ENCODE measurements at places on chromosomes 7 and 10.

DNA sequence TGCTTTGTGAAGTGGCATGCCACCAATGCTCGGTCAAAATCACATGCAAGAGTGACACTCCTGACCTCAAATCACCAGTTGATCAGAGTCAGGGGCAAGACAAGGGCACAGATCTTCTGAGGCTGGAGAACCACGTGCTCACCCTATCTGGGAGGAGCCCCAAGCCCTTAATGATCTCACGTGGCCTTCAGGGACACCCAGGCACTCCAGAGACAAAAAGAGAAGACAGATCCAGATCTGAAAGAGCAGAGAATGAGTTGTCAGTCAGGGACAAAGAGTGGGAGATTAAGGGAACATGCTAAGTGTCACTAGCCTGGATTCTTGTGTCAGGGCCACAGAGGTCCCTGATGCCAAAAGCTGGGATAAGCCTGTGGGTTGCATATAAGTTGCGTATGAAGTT lies 134.3 kb downstream of the PLXNA4 start:
- DNase-seq, result no peak

- DNase-seq, result no peak
Observed at GRCh38 chr7:91267171-91267955, 3.1 kb downstream of the FZD1 start.

- no peak for DNase-seq
Observed at GRCh38 chr7:117048114-117048866, 95.0 kb downstream of the ST7 start.

DNA sequence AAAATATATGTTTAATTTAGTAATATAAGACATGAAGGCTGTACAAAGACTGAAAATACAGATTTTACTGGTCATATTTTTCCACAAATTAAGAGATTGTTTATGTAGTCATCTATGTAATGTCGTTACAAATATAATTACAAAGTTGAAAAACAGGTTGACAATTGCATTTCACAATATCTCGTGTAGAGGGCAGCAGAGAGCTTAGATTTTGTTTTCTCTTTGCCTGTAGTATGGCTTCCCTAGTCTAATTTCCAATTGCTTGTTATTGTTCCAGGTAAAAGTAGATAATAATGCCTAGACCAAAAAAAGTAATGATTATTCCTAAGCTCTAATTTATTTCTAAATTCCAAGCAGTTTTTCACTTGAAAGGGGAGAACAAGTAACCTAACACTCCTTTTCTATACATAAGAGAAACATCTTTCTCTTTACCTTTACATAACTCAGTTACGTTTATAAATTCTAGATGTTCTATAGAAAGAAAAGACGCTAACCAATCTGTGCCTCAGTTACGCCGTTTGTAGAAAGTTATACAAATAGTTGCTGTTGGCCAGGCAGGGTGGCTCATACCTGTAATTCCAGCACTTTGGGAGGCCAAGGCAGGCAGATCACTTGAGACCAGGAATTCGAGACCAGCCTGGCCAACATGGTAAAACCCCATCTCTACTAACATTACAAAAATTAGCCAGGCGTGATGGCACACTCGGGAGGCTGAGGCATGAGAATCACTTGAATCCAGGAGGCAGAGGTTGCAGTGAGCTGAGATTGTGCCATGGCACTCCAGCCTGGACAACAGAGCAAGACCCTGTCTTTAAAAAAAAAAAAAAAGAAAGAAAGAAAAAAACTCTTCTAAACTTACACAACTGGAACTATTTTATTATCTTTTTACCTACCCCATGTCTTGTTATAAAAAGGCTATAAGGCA lies 30.0 kb downstream of the NET1 start:
- DNase-seq, result peak; percentile 58

DNA sequence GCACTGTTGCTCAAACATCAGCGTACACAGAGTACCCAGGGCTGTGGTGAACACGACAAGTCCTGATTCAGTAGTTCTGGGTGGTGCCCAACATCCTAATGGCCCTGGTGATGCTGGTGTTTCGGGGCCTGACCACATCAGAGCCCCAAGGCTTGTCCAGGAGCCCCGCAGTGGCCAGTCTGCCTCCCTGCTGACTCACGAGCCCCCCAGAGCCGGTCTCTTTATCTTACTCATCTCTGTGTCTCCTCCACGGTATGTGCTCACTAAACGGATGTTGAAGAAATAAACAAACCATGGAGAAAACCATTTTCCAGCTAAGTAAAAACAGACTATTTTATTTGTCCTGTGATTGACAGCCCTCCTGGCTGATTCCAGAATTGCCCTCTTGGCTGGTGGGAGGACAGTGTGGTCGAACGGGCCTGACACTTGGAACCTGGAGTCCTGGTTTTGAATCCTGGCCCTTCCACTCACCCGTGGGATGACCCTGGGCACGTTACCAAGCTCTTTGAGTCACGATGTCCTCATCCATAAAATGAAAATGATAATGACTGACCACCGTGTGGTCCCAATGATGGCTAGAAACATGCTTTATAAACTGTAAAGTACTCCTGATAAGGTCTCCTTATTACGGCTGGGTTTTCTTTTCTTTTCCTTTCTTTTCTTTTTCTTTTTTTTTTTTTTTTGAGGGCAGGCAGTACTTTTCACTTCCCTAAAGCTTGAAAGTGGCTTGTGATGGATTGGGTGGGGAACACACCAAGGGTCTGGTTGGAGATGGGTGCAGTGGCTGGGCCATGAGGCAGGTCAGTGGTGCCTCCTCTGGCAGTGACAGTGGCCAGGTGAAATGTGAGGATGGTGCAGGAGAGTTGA lies 5.7 kb downstream of the HIP1 start:
- no peak for DNase-seq

- DNase-seq, result no peak
Observed at GRCh38 chr10:102578782-102579181, 65.5 kb upstream of the TRIM8 start.

DNA sequence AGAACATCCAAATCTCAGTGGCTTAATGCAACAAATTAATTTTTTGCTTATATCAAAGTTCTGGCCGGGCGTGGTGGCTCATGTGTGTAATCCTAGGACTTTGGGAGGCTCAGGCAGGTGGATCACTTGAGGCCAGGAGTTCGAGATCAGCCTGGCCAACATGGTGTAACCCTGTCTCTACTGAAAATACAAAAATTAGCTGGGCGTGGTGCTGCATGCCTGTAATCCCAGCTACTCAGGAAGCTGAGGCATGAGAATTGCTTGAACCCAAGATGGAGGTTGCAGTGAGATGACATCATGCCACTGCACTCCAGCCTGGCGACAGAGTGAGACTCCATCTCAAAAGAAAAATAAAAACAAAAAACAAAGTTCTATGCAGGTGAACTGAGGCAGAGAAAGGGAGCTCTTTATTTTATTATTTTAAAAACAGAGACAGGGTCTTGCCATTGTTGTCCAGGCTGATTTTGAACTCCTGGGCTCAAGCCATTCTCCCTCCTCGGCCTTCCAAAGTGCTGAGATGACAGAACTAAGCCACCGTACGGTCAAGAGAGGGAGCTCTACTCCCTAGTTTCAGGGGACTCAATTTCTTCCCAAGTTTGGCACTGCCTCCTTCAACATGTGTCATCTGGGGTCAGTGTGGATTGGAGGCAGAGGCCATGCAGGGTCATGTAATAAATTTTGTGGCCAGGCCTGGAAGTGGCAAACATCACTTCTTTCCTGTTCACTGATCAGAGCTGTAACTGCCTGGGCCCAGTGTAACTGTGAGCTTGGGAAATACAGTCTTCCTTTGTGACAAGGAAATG lies 2.4 kb downstream of the ADCK2 start:
- peak; percentile 80 for DNase-seq

DNA sequence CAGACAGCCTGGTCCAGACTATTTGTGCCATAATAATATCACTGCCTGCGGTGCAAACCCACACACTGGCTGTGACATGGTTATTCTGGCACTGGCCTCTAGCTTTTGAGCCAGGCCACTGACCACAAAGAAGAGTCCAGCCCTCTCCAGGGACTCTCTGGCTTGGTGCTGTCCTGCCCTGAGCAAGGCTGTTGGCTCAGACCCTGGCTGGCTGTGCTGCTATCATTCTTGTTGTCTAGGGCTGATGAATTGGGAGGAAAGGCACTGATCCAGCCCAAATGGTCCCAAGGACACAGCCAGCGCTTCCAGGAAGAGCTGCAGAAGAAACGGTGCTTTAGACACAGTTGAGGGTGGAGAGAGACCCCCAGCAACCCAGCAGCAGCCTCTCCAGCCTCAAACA lies 80.8 kb downstream of the TMEM130 start:
- no peak for DNase-seq

GRCh38 chr7:26469188-26469587 lies 177.5 kb downstream of the SNX10 start:
- DNase-seq, result no peak

DNA sequence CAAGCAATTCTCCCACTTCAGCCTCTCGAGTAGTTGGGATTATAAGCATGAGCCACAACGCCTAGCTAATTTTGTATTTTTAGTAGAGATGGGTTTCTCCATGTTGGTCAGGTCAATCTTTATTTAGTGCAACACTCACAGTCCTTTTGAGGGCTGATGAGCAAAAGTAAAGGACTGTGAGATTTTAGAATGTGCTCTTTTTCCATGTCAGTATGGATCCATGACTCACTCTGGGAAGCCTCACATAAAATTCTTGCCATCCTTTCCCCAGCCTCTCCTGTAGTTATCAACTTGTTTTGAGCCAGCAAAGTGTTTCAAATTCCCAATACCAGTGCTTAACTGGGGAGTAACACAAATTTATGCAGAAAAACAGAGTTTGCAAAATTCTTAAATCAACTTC lies 135.8 kb upstream of the CXCL12 start:
- DNase-seq, result no peak

- no peak for DNase-seq
Observed at GRCh38 chr7:66054063-66054462, 21.6 kb upstream of the ASL start.

DNA sequence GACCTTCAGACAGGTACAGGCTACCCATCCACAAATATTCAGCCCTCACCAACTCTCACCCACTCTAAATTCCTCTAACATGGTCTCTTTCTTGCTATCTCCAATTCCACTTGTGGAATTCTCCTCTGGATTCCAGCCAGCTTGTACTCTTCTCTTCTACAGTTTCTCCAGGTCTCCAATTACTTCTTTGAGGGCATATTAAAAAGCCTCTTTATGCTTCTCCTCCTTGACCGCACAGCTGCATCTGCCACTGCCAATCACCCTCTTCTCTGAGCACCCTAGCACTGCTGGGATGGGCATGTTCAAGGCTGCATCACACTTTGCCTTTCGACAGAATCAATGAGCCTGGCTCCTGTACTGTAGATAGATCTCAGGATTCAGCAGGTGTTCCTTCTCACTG lies 101.5 kb upstream of the ANKRD1 start:
- no peak for DNase-seq

DNA sequence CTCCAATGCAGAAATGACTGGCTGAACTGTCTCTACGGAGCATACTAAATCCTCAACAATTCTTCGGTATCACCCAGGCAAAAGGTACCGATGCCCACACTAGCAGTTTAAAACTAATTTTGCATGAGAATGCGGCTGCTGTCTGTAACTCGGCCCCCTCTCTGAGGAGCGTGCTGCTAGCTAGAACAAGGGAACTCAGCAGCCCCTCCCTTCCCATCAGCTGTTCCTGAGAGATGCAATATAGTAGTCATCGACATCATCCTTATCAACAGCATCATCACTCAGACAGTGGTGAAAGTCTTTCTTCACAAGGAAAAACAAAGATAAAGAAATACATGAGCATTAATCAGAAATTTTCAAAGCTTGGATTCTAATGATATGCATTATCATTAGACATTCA lies 189.1 kb upstream of the FRMD4A start:
- no peak for DNase-seq

GRCh38 chr10:112689327-112690072 lies 242.5 kb downstream of the VTI1A start:
- DNase-seq, result no peak

DNA sequence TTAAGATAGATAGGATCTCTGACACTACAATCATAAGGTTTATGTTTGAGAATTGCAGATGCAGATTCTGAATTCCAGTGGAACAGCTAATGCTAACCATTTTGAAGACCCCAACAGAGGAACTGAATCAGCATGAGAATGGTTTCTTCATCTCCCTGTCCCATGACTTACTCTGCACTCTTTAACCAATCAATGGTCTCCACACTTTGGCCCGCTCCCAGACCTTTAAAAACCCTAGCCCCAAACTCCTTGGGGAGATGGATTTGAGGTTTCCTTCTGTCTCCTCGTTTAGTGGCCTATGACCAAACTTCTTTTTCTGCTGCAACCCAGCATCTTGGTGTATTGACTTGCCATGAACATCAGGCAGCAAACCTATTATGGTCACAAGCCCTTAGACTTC lies 804.9 kb downstream of the LRMDA start:
- DNase-seq, result no peak
